ENCODE measurements at places on chromosomes 16 and 17.

DNA sequence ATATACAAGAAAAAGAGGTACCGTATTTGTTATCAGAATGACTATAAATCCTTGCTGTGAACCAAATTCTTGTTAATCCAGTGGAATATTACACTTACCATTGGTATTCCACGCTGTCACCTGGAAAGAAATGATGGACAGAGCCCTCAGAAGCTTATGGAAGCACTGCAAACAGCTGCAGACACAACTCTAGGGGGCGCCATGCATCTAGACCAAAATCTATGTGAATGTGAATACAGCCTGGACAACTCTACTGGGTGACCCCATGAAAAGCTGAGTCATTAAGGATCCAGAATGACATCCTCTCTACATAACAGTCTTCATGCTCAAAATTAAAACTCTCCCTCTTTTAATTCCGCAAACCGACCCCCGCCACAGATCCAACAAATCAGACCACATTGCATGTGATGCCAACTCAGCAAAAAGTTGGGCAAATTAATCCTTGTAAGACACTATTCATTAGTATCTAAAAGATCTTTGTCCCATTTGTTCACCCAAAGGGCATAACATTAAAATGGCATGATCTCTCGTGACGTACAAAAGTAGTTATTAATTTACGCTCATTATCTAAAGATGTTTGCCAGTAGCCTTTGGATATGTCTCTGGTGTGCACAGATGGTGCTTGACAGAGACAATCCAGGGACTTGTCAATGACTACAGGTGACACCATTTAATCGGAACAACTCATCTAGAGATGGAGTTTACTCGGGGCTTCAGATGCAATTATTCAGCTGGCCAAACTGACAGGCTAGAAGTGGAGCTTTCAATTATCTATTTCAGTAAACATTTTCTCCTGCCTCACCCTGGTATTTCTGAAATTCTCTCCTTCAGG lies 552.7 kb upstream of the PSMD7 start:
- DNase-seq: no peak

DNA sequence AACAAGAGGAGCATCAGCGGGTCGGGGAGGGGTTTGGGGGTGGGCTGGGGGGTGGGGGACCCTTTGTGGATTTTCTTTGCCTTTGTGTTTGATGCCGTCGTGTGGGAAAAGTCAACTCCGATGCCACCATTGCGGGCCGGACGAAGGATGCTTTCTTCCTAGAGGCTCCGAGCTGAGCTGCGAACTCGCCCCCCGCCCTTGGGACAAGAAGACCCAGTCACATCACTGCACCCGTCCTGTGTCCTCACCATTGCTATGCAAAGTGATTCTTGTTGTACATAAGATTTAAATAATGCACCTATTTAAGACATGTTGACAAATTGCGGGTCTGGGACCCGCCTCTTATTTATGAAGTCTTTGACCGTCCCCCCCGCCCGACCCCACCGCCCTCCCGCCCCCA lies 69.0 kb upstream of the PLCG2 start:
- DNase-seq: no peak

DNA sequence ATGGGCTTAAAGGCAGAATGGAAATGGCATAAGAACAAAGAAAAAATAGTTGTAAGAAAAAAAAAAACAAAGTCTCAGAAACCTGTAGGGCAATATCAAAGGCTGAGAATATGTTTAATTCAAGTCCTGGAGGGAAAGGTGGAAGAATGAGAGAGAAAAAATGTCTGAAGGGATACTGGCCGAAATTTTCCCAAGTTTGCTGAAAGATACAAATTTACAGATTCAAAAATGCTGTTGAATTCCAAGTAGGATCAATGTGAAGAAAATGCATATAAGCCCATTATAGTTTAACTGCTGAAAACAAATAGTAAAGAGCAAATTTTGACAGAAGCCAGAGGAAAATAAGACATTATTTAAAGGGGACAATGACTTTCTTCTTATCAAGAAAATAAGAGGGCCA lies 6.6 kb upstream of the USP22 start:
- DNase-seq: no peak

- DNase-seq: no peak
Measured at GRCh38 chr17:9342225-9342624, 233.4 kb downstream of the STX8 start.

DNA sequence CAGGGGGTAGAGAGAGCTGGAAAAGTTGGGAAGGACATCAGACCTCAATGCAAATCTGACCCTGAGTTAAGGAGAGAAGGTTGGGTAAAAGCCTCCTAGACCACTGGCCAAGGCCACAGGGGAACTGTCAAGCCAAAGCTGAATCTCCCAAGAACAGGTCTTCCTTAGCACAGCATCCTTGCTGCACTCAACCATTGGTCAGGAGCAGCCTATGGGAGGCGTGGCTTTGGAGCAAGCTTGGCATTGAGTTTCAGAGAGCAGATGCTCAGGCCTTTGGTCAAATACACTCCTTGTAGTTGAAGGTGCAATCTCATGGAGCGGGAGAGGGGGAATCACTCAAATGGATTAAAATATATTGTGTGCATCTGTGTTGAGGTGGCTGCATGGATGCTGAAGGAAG lies 21.8 kb downstream of the SOX9 start:
- DNase-seq: no peak

DNA sequence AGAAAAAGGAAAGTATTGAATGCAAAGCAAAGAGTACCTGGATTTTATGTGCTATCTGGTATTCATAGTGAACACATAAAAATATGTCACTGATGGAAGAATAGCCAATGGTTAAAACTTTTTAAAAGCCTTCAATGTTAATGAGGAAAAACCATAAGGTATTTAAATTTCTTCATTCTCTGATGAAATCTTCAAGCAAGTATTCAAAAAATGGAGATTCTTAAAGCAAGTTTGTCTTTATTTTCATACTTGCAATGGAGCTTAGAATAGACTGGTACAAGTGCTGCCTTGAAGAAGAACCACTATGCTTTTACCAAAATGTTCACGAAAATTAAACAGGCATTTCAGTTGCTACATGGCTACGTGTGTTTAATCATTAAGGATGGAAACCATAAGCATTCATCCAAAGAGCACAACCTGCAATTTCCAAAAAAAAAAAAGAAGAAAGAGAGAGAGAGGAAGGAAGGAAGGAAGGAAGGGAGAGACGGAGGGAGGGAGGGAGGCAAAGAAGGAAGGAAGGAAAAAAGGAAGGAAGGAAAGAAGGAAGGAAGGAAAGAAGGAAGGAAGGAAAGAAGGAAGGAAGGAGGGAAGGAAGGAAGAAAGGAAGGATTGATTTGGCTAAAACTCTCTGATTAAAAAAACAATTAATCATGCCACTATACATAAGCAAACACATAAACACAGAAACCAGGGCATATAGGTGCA lies 17.6 kb downstream of the HS3ST3A1 start:
- no peak for DNase-seq

- no peak for DNase-seq
Measured at GRCh38 chr17:75610103-75610984, 22.7 kb downstream of the MYO15B start.

DNA sequence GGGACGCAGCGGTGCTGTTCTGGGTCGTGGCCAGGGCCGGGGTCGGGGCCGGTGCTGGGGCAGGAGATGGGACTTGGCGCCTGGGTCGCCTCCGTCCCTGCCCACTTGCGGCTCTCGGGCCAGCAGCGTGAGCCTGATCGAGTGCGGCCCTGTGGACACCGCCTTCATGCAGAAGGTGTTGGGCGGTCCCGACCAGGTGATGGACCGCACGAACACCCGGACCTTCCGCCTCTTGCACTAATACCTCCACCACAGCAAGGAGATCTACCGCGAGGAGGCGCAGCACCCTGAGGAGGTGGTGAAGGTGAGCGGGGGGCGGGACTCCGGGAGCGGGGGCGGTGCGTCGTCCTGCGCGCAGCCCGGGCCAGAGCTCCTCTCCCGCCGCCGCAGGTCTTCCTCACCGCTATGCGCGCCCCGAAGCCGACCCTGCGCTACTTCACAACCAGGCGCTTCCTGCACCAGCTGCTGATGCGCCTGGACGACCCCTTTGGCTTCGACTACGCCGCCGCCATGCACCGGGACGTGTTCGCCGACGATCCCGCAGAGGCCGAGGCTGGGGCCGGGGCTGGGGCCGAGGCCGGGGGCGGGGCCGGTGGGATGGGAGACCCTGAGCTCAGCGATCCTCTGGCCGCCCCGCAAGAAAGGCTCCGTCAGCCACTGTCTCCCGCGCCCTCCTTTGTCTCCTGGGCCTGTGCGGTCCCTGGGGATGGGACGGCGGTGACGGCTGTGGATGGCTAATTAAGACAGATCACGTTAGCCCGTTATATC lies 4.5 kb upstream of the HSD17B1 start:
- DNase-seq: peak; percentile 64

GRCh38 chr17:65561452-65562205 lies at the start of gene AXIN2:
Gene AXIN2, minus strand, starts transcription at chr17:65561648. Its CDS starts 3,028 bp downstream, at chr17:65558620.
- DNase-seq: peak; percentile 68
